Cardiac muscle cell (in vitro differentiated cells and primary cell): ENCODE measurements at places on chromosomes 13 and 19. TPM values are rescaled to one million over a fixed set of nuclear protein-coding genes. Genes with fewer than 3 reads are reported as not detected.

DNA sequence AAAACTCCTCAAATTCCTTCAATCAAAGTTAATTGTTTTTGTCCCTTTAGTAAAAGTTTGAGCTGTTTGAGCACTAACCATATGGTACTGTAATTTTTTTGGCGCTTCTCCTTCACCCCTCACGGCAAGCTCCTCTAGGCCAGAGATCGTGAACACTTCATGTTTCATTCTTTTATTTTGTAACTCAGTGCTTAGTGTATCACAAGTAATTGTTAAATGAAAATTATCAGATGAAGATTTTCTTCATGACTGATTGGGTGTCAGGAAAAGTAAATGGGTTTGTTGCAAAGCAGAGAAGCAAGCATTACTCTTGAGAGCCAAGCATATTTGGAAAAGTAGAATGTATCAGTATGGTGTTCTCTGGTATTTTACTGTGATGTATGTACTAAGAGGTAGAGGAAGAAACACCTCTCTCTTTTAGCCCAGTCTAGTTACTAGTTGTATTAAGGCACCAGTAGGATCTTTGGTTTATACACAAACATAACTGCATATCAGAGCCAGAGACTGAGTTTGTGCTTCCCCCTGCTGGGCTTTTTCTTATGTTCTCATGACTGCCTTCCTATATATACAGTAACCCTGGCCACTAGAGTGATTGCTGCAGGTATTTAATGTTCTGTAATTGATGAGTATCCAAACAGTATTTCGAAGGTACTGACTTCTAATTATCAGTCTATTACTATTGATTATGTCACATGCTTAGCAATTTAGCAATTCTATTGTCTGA, 202.3 kb upstream of the KLHL1 start:
- H3K27ac ChIP-seq = no peak overlapping the region
- DNase-seq = peak; percentile 72
- no peaks in the 10 kb centered on the region for H3K4me1 ChIP-seq
- no peak overlapping the region for H3K4me3 ChIP-seq
- no peaks in the 10 kb centered on the region for H3K27me3 ChIP-seq
- no peaks in the 10 kb centered on the region for H3K36me3 ChIP-seq

GRCh38 chr19:37951816-37952210, 44.8 kb downstream of the SIPA1L3 start:
- DNase-seq = no peak
- peaks cover 3% of the 10 kb centered on the region for H3K4me1 ChIP-seq
- no peak overlapping the region for H3K4me3 ChIP-seq
- H3K27ac ChIP-seq = no peak overlapping the region
- no peaks in the 10 kb centered on the region for H3K27me3 ChIP-seq

The RAP2A gene
- total RNA-seq = 23.1 and 24.3 TPM in 2 replicates

GRCh38 chr19:36916991-36917390, 859 bp downstream of the ZNF568 start:
- H3K36me3 ChIP-seq = peaks cover 6% of the 10 kb centered on the region
- peak overlapping the region; percentile 87 for H3K4me3 ChIP-seq
- DNase-seq = peak; percentile 46
- no peaks in the 10 kb centered on the region for H3K4me1 ChIP-seq

DNA sequence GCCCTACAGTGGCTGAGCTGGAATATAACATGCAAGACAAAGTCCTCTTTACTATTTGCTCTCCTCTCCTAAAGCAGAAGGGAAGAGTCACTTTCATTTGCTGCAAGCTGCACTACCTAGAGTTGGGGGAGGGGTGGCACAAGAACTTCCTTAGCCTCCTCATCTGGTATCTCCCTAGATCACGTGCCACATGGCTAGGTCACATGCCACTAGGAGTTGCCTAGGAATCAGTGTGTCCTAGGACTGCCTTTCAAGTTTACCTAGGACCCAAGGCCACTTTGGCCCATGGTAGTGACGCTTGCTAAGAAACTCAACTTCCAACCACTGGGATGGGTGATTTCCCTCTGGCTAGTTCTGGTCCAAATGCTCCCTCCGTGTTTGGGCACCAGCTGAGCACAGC, 625.2 kb downstream of the DIAPH3 start:
- H3K27me3 ChIP-seq = no peaks in the 10 kb centered on the region
- H3K4me1 ChIP-seq = peaks cover 10% of the 10 kb centered on the region
- DNase-seq = no peak
- no peak overlapping the region for H3K4me3 ChIP-seq

DNA sequence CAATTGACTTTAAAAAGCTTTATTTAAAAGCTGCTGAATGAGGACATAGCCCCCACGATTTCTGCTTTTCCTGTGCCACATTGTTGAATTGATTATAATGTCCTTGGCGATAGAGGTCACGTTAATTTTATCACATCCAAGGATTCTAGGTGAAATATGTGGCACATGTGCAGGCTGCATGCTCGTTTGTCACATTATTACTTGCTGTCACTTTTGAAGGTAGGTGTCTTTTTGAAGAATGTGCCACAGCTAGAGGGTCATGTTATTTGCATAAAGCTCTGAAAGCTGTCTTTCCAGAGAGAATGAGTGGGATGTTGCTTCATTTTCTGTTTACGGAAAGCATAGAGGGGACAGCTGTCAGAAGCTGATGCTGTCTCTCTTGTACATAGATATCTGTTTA, 927.6 kb upstream of the ATXN8OS start:
- H3K27me3 ChIP-seq = no peaks in the 10 kb centered on the region
- H3K4me1 ChIP-seq = no peaks in the 10 kb centered on the region
- no peak overlapping the region for H3K27ac ChIP-seq
- no peak overlapping the region for H3K4me3 ChIP-seq
- DNase-seq = no peak
- H3K36me3 ChIP-seq = no peaks in the 10 kb centered on the region

The RYR1 gene
- total RNA-seq = 4.9 and 12.8 TPM in 2 replicates

The ZNF628 gene
- total RNA-seq = 15.7 and 16.7 TPM in 2 replicates

DNA sequence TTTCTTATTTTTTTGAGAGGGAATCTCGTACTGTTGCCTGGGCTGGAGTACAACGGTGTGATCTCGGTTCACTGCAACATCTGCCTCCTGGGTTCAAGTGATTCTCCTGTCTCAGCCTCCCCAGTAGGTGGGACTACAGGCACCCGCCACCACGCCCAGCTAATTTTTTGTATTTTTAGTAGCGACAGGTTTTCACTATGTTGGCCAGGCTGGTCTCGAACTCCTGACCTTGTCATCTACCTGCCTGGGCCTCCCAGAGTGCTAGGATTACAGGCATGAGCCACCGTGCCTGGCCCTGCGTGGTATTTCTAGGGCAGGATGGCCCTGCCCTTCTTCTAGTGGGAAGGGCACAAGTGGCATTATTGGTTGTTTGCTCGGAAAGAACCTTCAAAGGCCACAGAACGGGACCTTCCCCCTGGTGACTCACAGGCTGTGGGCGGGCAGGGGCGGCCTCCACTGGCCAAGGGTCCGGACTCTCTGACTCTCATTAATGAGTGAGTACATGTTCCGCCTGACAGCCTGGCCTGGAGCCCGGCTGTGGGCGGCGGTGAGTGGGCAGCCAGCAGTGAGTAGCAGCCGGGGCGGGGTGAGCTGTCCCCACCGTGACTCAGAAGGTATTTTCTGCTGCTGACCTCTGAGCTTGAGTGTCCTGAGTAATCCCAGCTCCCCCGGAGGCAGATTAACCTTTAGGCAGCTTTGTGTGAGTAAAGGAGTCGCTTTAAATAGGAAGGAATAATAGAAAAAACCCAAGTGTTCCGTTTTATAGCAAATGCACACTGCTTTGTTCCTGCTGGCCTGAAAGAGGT, 5.1 kb downstream of the DOT1L start:
- no peaks in the 10 kb centered on the region for H3K27me3 ChIP-seq
- peaks cover 67% of the 10 kb centered on the region for H3K4me1 ChIP-seq
- H3K27ac ChIP-seq = peak overlapping the region; percentile 95
- DNase-seq = peak; percentile 98
- no peak overlapping the region for H3K4me3 ChIP-seq

GRCh38 chr13:82879921-82880320, 1002.4 kb downstream of the SLITRK1 start:
- DNase-seq = no peak
- H3K4me3 ChIP-seq = no peak overlapping the region
- H3K27ac ChIP-seq = no peak overlapping the region
- H3K4me1 ChIP-seq = no peaks in the 10 kb centered on the region

DNA sequence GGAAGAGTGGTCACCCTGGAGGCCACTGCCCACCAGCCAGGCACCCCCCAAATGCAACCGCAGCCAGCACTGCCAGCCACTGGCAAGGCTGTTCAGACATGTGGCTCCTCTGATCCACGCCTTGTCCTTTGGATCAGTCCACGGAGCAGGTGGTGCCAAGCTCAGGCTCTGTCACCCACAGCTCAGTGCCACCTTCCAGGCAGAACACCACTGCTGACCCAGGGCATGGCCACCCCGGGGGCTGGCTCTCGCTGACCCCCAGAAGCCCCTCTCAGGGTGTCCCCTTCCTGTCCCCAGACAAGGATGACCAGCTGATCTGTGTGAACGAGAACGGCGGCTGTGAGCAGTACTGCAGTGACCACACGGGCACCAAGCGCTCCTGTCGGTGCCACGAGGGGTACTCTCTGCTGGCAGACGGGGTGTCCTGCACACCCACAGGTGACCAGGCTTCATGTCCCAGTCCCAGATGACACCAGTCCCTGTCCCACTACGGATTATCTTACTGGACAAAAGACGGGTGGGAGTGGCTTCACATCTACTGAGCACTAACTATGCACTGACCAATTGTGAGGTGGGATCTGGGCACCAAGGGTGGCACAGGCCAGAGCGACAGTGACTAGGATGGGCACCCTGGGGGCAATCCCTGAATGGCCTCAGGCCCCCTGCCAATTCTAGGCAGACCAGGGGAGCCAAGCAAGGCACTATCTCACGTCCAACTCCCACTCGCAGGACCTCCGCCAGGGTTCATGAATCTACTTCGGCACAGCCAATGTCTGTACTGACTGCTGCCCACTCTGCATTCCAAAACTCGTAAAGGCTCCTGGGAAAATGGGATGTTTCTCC, 7.0 kb upstream of the F10 start:
- no peaks in the 10 kb centered on the region for H3K4me1 ChIP-seq
- H3K27ac ChIP-seq = no peak overlapping the region
- no peaks in the 10 kb centered on the region for H3K36me3 ChIP-seq
- H3K27me3 ChIP-seq = peaks cover 95% of the 10 kb centered on the region
- no peak overlapping the region for H3K4me3 ChIP-seq
- no peak for DNase-seq

The CYP4F8 gene
- not detected in 2 replicates for total RNA-seq

The ZNF432 gene
- 13.9 and 16.0 TPM in 2 replicates for total RNA-seq

The GPR183 gene
- 11.5 and 11.6 TPM in 2 replicates for total RNA-seq
